ENCODE measurements at places on chromosomes 2 and 18. TPM values are rescaled to one million over a fixed set of nuclear protein-coding genes. Genes with fewer than 3 reads are reported as not detected.

POTEJ gene
- not detected for total RNA-seq

DNA sequence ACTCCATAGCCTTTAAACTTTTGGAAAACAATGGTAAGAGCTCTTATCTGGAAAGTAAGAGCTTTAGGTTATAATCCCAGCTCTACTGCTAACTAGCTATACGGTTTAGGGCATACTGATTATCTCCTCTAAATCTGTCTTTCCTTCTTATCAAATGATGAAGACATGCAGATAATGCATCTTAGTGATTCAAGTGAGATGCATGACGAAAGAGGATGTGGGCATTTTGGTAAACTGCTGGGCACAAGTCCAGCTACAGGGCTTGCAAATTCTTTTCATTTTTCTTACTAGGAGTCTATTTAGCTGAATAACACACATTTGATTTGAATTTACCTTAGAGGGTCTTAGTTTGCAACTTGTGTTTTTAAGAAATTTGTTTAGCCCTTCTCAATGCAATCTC lies 1604.8 kb upstream of the ZEB2 start:
- DNase-seq: no peak

ZBTB7C gene
- total RNA-seq: 2.1 TPM

- DNase-seq: no peak
These were observed 1.7 kb upstream of the ZCCHC2 start for GRCh38 chr18:62521082-62521481.

AP1S3 gene
- total RNA-seq: 0.50 TPM

DNA sequence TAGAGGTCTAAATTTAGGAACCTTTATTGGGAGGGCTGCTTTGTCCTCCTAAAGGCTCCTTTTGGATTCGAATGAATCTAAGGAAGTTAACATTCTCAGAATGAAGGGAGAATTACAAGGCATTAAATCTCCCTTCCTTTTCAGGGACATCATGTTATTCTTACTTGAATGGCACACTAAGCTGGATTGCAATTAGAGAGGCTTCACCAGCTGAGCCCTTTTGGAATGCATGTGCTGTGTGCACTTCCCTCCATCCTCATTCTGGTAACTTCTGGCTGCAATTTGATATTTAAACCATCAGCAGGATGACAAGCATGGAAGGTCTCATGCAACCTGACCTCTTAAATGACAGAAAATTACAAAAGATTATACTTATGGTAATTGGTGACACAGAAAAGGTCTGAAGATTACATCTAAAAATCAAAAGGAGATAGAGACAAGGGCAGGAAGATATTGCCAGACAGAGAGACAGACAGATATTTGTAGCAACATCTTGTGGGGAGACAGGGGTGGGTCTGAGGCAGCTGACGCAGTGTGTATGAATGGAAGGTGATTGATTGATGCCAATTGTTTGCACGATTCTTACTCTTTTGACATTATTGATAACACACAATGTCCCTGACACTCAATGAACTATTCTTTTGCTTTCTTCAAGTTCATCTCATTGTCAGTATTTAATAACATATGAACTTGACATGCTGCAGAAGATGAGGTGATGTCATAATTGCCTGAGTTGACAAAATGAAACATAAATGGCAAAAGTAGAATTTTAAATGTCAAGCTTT lies 570.8 kb upstream of the GYPC start:
- no peak for DNase-seq

DNA sequence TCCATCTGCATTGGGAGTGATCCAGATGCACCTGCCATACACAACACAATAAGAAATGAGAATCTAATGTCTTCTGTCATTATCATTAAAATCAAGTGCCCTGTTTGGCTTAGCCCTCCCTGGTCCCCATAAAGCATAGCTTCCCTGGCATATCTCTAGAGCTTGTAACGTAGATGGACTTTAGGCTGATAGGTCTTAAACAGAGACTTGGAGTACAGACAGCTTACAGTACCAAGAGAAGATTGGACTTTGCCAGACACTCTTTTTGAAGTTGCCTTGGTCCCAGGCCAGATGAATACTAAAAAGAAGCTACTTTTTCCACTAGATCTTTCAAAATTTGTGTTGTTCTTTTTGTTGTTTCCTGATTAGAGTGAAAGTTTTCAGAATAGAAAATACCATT lies 86.3 kb upstream of the UNC80 start:
- DNase-seq: no peak

YWHAQ gene
- 119 TPM for total RNA-seq

DNA sequence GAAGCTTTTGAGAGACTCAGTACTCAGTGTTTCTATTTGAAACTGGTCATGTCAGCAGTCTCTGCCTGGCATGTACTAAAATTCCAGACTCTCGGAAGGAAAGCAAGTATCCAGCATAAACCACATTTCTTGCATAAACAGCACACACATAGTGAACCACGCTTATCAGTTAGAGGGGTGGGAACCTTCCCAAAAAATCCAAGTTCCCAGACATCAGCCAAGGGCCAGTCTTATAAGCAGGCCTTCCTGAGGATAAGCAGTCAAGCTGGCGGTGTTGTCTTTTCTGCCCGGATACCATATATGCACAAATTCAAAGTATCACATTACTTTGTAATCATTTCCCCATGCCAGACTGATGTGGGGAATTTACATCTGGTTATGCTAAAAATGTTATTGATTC lies 73.6 kb downstream of the ST6GAL2 start:
- no peak for DNase-seq

DNA sequence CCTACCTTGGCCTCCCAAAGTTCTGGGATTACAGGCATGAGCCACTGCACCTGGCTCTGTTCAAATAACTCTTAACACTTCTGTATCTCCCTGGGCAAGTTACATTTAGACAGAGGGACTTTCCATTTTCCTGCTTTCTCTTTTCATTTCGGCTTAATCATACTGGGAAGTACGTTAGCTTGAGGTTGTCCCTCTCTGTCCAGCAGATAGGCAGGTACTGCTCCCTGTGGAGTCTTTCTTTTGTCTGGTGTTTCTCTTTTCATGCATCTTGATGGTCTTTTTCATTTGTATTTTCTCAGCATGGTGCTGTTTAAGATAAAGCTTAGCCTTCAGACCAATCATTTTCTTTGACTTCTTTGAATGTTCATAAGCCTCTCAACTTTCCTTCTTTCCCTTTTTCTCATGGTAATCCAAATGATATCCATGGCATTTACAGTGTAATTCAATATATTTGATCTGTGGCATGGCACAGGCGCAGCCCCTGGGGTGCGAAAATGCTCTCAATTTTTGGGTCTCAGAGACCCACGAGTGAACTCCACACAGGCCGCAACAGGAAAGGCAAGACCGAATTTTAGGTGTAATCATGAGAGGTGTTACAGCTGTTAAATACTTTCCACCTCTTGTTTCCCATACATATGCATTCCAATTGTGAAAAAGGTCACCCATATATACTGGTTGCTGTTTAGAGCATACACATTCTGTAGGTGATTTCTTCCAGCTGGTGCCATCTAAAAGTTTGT lies 99.9 kb upstream of the MYO3B start:
- DNase-seq: no peak
